ENCODE measurements at places on chromosomes 16 and 17.

DNA sequence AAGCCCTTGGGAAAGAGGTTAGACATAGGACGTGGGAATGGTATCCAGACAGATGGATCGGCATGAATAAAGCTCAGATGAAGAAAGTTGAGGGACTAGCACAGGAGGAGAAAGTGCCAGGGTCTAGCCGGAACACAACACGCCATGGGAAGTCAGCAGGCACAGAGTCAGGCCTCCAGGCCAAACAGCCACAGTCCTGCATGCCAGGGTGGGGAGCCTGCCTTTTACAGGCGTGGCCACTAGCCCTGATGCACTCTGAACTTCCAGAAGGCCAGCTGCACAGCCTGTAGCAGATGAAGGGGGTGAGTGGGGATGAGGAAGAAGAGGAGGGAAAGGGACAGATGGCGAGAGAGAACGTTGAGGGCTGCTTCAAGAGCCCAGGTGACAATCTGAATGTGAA is 5.2 kb downstream of the B9D1 start:
- DNase-seq = no peak

DNA sequence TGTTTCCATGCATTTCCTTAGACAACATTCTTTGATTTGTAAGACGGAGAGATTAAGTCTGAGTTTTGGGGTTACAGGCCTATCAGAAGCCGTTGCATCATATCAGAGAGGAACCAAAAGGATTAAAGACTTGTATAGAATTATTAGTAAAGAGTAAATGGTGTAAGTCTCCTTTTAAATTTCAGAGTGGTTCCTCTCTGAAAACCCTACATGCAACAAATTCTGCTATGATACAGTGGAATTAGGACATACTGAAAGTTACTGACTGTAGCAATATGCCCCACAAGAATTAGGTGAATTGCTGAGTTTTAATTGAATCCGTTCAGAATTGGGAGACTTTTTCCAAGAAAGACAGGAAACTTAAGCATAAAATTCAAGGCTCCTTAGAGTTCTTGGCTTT is 221.6 kb downstream of the FTO start:
- no peak for DNase-seq

- DNase-seq = no peak
Measured at GRCh38 chr17:263271-263670, 81.8 kb upstream of the DOC2B start.

DNA sequence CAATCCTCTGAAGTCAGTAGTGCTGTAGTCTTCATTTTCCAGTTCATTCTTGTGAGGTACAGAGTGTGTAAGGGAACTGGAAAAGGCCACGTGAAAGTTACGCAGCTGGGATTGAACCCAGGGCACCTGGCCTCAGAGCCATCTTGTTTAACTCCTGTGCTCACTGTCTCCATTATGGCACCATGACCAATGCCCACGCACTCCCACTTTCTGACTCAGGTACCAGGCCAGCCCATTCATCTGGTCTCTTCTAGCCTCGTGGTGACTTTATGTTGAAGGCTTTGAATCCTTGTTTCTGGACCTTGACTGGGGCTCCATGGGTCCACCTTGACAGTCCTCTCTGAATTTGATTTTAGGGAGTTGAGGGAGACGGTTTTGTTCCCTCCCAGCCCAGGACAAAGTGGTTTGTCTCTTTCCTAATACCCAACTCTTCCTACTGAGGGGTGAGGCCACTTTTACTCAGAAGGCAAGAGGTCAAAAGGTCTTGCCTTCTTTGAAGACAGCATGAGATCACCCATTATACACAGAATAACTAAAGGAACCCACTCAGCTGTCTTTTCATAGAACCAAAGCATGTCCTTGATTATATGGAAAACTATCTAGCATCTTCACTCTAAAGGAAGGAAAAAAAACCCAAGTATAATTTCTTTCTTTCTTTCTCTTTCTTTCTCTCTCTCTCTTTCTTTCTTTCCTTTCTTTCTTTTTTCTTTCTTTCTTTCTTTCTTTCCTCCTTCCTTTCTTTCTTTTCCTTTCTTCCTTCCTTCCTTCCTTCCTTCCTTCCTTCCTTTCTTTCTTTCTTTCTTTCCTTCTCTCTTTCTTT is 50.0 kb downstream of the OTOA start:
- DNase-seq = no peak

- DNase-seq = no peak
Measured at GRCh38 chr17:76701471-76701967, 9.2 kb downstream of the MXRA7 start.

DNA sequence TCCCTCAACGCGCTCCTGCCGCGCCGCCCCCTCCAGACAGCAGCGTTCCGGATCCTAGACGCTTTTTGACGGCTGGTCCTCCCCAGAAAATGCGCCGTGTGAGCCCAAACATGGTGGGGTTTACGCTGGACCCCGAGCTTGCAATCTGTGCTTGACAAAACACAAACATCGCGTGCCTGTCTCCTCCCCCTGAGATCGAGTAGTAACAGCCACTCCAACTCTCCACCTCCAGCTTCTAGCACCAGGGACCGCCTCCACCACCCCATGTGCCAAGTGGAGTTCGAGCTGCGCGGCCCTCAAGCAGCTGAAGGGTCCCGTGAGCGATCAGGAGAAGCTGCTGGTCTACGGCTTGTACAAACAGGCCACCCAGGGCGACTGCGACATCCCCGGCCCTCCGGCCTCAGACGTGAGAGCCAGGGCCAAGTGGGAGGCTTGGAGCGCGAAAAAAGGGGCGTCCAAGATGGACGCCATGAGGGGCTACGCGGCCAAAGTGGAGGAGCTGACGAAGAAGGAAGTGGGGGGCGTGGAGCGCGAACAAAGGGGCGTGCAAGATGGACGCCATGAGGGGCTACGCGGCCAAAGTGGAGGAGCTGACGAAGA is 656 bp upstream of the GEMIN4 start:
- peak; percentile 3 for DNase-seq

DNA sequence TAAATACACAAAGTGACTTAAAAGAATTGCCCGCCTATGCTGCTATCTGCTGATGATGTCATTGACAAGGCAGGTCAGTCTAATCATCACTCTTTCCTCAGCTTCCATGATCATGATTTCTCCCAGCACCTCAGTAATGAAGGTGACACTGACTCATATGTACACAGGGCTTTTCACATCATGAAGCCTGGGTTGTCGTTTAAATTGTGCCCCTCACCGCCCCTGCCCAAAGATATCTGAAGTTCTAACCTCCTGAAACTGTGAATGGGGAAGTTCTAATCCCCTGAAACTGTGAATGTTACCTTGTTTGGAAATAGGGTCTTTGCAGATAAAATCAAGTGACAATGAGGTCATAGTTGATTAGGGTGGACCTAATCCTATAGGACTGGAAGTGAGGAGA is 17.4 kb upstream of the GPRC5C start:
- no peak for DNase-seq

DNA sequence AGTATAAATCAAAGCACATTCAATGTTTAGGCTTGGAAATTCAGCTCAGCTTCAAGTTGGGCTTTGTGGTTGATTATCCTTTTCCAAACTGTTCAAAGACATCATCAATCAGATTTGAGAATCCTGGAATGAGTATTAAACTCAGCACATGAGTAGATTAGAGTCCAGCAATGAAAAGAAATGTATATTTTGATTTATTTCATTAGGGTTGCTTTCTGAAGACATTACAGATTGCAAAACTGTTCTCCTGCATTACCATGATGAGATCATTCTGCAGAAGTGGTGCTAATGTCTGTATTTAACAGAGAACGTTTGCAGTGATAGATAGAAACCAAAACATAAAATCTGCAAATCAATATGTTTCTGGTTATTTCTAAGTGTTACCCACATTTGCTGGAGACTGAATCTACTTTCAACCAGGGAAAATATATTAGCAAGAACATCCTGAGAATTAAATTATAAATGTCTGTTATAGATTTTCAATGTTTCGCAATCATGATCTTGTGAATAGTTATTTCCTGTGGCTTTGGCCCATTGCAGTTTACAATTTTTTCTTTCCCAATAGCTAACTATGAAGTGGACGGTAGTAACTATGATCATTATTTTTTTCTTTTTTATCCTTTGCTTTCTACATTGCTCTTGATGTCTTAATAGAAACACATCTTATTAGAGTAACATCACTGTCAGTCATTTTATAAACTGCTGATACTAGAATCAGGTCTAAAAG is 1125.7 kb upstream of the GOT2 start:
- DNase-seq = no peak

GRCh38 chr17:9402590-9403199 is 172.9 kb downstream of the STX8 start:
- DNase-seq = no peak

- DNase-seq = no peak
Measured at GRCh38 chr16:31079342-31079944, 5.2 kb downstream of the ZNF646 start.

DNA sequence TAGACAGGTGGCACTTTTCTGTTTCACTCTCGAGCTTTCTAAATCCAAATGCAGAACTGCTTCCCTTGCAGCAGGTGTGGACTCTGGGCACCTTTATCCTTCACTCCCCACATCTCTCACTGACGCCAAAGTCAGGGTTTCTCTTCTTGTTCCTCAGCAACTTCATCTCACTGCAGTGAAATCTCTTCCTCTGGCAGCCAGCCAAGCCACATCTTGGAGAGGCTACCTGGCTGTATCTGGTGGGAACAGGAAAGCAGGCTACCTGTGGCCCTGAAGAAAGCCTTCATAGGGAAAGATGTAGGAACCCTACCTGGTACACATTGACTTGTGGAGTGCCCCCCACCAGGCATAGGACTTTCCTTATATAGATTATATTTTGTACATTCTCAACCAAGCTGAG is 159.1 kb downstream of the UTP18 start:
- DNase-seq = no peak

DNA sequence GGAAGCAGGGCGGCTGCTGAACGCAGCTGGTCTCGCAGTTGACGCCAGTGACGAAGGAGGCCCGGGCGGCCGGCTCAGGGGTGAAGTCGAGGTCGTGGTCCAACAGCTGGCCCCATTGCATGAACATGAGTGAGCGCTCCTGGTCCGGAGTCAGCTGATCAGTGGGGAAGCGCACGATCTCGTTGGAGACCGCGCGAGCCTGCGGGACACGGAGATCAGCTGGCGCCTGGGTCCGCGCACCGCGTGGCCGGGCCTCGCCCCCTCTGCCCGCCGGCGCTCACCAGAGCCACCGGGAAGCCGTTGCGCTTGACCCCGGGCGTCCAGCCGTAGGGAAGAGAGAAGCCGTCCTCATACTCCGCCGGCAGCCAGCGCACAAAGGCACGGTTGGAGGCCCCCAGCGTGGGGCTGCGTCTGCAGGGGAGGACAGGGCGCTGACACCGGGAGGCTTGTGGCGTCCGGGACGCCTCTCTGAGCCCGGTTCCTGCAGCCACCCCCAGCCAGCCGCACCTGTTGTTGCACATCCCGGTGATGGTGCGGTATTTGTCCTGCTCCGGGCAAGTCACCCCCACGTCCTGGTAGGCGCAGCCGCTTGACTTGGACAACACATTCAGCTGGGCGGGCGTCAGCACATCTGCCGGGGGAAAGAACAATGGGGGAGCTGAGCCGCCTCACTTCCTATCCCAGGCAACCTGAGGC is 1.6 kb downstream of the MPO start:
- no peak for DNase-seq

- DNase-seq = no peak
Measured at GRCh38 chr16:52843381-52843780, 209.3 kb downstream of the CHD9NB start.

DNA sequence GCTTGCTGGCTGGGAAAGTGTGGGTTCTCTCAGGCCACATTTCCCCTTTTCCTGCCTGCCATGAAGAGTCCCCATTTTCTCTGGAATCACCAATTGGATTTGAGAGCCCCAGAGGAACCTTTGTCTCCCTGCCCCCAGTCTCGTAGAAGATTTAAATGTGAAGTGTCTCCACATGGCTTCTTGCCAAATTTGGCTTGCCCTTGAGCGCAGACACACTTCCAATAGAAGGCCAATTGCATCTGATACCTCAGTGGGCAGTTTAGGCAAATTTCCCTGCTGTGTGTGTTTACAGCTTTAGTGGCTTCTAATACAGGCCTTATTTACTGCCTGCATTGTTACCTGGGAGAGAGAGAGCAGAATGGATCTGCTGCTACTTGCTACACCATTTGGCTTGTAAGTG is 29.7 kb downstream of the CDK5R1 start:
- DNase-seq = no peak

DNA sequence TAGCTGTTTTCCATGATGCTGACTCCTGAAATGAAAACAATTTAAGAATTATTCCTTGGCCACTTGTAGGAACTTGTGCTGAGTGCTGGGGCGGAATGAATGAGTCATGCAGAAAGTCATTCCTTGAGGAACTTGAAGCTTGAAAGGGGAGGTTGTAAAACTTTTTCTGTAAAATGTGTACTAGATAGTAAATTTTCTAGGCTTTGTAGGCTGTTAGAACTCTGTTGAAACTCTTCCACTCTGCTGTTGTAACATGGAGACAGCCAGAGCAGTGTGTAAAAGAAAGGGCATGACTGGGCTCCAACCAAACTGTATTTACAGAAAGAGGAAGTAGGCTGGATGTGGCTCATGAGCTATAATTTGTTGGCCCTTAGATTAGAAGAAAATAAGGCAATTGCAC is 46.1 kb downstream of the ABCA8 start:
- DNase-seq = no peak

DNA sequence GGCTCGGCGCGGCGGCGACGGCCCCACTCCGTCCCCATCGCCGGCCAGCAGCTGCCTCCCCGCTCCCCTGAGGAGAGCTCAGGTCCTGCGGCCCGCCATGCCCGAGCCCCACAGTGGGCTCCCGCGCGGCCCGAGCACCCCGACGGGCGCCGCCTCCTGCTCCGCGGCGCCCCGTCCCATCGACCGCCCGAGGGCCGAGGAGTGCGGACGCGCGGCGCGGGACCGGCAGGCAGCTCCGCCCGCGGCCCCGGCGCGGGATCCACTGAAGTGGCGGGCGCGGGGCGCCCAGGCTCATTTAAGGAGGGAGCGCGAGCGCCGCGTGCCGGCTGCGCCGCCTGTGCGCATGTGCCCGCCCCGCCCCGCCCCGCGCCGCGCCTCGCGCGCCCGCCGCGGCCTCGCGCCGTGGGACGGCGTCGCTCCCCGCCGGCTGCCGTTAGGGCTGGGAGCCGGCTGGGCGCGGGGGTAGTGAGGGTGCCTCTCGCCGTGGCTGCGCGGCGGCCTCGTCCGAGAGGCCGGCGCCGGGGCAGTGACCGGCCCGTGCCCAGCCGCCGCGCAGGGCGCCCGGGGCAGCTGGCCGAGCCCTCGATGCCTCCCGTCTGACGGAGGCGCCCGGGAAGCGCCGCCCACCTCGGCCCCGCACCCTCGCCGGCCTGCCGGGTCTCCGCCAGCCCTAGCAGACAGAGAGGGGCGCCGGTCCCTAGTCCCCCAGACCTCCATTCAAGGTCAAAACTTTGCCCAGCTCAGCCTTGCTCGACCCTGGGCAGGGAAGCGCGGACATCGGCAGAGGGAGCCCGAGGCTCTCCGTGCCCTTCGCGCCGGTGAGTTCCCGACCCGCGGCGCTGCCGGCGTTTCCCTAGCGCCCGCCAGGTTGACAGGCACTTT is at the start of gene NETO2:
NETO2 (minus strand) TSS at position 269 of the 882 bp plus-strand sequence. CDS start 333 bp downstream, outside the sequence.
- DNase-seq = no peak

- DNase-seq = no peak
Measured at GRCh38 chr17:71905376-71906031, 215.3 kb upstream of the SOX9 start.

- no peak for DNase-seq
Measured at GRCh38 chr16:54577651-54578128, 291.1 kb upstream of the IRX3 start.

GRCh38 chr16:75943705-75944514 is 217.6 kb upstream of the CPHXL start:
- no peak for DNase-seq

Measured in activated CD8-positive, alpha-beta memory T cell treated with anti-CD3 and anti-CD28 coated beads for 1 hour (primary cell).